Stimulated activated CD8-positive, alpha-beta memory T cell treated with anti-CD3 and anti-CD28 coated beads, Interleukin-4, amount 100 ng/mL, for 48 hours (primary cell): ENCODE measurements at places on chromosomes 3 and 15.
A peak's percentile ranks its signal among the peaks of the same experiment; 100 is the strongest.

DNA sequence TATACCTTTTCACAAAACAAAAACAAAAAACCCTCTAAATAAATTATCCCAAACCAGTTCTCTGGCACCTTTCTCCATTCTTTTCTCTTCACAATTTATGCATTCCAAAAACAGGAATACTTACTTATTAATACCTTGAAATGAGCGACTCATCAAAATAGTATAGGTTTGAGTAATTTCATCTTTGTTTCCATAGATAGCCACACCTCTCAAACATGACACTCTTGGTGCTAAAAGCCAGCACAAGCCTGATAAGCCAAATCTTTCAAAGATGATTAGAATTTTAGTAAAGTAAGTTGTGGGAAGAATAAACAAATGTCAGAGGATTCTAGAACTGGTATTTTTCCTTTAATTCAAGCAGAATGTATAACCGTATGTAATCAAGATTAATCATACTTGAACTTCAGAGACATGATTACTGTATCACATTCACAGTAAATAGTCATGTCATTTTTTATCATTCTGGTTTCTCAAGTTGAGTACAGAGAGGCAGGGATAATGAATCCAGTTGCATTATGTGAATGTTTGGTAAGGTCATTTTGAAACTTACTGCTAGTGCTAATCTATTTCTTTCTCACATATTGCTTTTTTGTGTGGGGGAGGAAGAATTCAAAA is 12.1 kb upstream of the WDR5B start:
- DNase-seq: no peak

GRCh38 chr3:11059799-11060115 is 67.2 kb downstream of the SLC6A1 start:
- DNase-seq: no peak

- DNase-seq: no peak
These were observed 39.1 kb downstream of the TMCC1 start for GRCh38 chr3:129854460-129854859.

DNA sequence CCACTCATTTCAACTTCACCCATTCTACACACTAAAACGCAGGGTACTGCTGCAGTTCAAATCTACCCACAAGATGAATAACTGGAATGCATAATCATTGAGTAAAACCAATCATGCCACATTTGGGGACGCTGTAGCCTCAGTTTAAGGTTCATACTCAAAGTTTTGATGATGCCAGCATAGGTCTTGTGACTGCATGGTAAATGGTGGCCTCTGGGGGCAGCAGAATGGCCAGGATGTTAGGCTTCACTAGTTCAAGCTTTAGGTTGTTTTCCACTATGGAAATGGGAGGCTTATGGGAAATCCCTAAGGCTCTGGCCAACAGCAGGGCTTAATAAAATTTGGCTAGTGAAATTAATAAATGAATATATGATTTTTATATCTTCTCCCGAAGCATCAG is 104.3 kb upstream of the TSC22D2 start:
- peak; percentile 26 for DNase-seq

DNA sequence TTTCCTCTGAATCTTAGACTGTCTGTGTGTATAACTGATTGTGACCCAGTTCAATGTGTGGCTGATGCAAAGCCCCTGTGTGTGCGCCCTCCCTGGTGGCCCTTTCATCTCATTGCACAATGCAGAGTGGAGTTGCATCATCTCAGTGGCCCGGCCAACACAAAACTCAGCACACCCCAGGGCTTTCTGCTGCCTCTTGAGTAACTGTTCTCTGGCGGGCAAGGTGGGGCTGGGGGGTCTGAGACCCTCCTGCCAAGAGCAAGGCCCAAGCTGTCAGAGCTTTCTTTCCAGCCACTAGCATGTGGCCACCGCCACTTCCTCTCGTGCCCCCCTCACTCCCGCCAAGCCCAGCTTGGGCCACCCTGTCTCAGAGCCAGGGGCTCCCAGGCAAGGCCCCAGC is 80.7 kb upstream of the ALDH1L1 start:
- DNase-seq: no peak

DNA sequence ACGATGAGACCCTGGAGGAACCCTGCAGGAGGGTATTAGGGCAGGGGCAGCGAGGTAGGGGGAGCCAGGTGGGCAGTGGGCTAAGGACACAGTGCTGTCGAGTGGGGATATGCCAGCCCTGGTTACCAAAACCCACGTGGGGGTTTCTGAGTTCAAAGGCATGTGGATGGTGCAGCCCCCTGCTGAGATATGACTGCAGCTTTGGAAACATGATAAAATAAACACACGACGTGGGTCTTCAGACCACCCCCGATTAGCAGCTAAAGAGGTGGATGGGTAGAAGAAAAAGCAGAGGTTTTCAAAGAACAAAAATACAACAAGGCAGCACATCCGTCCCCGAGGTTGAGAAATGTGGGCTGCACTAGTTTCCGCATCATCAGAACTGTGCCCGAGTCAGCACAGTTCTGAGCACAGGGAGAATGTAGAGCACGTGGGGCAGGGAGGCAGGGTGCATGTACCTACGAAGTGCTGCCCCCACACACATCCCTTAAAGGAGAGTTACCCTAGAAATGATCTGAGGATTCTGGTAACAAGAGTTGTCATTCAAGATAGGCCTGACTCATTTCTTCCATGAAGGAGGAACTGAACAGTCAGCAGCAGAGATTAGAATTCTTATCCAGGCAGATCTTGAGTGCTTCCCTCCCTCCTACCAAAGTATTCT is 121.3 kb downstream of the RPLP1 start:
- DNase-seq: peak; percentile 70

GRCh38 chr3:13057282-13058040 is 15.8 kb downstream of the IQSEC1 start:
- DNase-seq: no peak
